ENCODE measurements at places on chromosomes 16 and 17.

DNA sequence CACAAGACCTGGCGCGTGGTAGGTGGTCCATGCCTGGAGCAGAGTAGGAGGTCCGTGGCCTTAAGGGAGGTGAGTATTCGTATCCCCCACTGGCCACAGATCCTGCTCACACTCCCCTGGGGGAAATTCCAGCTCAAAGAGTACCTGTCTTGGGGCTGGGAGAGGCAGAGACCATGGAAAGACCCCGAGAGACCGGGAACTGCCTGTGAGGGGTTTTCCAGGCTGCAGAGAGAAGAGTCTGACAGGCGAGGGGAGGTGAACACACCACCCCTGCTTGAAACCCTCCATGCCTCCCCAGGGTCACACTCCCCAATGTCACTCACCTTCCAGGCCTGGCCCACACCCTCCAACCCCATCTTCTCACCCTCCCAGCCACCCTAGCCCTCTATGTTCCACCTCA is 12.6 kb upstream of the SNN start:
- no peaks in the 10 kb centered on the region for H3K27me3 ChIP-seq
- no peak for DNase-seq
- H3K4me1 ChIP-seq = no peaks in the 10 kb centered on the region
- H3K4me3 ChIP-seq = no peak overlapping the region
- H3K36me3 ChIP-seq = no peaks in the 10 kb centered on the region
- H3K27ac ChIP-seq = no peak overlapping the region

DNA sequence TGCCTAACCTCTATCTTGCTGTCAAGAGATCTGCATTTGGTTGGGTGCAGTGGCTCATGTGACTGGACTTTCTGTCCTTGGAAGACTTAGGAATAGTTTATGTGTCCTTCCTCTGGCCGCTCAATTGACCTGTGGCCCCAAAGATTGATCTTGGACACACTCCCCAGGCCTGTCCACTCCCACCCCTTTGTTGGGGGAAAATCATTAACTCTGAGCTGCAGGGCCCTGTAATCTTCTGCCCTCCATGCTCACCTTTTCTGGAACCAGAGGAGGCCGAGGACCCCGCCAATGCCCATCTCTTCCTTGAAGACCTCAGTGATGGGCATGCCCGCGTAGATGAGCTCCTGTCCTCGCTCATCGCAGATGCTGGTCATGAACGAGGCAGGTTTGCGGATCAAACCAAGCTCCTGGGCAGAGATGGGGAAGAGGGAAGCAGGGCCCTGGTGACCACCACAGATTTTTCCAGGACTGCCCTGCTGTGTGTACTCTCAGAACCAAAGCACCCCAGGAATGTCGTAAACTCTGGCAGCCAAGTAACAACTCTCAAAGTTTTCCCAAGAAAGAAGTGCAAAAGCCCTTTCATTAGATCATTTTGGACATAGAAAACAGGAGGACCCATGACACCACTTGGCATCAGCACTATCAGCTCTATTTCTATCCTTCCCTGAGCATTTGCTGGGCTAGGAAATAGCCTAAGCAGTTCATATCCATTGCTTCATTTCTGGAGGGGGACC is 8.5 kb upstream of the KLHL11 start:
- H3K4me3 ChIP-seq = no peak overlapping the region
- no peaks in the 10 kb centered on the region for H3K4me1 ChIP-seq
- H3K36me3 ChIP-seq = peaks cover 10% of the 10 kb centered on the region
- no peak for DNase-seq
- H3K27me3 ChIP-seq = no peaks in the 10 kb centered on the region
- H3K27ac ChIP-seq = no peak overlapping the region

DNA sequence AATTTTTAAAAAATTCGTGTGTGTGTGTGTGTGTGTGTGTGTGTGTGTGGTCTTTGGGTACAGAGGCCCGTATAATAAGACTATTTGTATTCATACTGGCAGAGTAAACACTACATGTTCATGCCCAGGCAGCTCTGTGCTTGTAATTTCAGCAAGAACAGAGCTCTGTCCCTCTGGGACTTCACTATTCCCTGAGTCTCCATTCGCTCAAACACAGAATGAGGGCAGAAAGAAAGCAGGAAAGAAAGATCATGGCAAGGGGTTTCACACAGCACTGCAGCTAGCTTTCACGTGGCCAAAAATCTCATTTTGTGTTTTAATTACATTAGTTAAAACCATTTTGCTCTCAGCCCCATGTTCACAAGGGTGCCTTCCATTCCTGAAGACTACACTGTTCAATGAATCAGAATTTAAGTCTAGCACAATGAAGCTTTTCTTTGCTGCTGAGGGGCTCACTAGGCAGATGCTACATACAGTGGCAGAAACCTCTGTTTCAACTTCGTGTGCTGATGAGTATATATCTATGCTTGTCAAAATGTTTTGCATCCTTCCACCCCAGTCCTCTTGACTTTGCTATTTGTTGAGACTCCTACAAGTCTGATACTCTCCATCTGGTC is 198.4 kb upstream of the C17orf78 start:
- H3K36me3 ChIP-seq = no peaks in the 10 kb centered on the region
- no peaks in the 10 kb centered on the region for H3K27me3 ChIP-seq
- H3K27ac ChIP-seq = peak overlapping the region; percentile 4
- no peak for DNase-seq
- H3K4me1 ChIP-seq = no peaks in the 10 kb centered on the region
- H3K4me3 ChIP-seq = no peak overlapping the region

- H3K27ac ChIP-seq = no peak overlapping the region
- no peaks in the 10 kb centered on the region for H3K4me1 ChIP-seq
- no peak for DNase-seq
- no peaks in the 10 kb centered on the region for H3K27me3 ChIP-seq
Measured at GRCh38 chr16:86874141-86874540, 295.8 kb downstream of the FOXL1 start.

DNA sequence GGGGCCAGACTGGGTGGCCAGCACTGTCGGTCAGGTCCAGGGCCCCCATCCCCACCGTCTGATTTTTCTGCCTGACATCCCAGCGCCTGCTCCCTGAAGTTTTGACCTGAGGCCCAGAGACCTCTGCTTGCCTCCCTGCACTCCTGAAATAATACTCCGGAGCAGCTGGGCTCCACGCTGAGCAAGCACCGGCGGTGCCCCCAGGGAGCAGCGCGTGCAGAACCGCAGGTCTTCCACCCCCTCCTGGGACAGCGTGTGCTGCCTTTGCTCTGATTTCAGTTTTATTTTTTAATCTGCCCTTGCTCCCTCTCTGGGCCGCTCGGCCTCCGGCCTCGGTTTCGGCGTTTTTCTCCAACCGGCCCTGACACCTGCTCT is 132.4 kb upstream of the GSE1 start:
- H3K4me3 ChIP-seq = no peak overlapping the region
- no peaks in the 10 kb centered on the region for H3K27me3 ChIP-seq
- no peak for DNase-seq
- H3K36me3 ChIP-seq = no peaks in the 10 kb centered on the region
- H3K27ac ChIP-seq = no peak overlapping the region

- H3K27ac ChIP-seq = peak overlapping the region; percentile 62
- no peak for DNase-seq
- H3K36me3 ChIP-seq = no peaks in the 10 kb centered on the region
Measured at GRCh38 chr17:68400404-68400735, 56.9 kb downstream of the WIPI1 start.

DNA sequence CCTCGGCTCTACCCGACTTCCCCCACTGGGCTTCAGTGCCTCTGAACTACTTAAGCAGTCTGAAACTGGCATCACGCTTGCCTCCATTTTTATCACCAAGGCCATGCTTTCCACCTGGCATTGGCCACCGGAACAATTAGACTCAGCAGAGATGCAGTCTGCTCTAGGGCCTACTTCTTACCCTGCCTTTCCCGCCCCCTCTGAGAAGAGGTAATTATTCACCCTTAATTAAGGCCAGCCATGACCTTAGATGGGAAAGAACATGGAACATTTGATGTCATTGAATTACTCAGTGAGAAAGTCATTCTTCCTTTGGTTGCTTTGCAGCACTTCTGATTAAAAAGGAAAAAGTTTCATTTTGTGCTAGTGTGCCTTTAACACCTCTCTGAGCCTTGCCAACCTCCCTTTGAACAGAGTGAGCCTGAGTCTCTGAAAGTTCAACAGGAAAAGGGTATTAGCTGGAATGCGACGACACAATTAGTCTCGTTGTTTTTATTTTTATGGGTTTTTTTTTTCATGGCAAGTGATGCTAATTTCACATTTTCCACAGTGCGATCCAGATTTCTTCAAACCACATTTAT is 60.9 kb upstream of the TNRC6A start:
- no peak for DNase-seq
- no peak overlapping the region for H3K4me3 ChIP-seq
- peak overlapping the region; percentile 73 for H3K27ac ChIP-seq

GRCh38 chr16:83951544-83951943 is 1.5 kb upstream of the OSGIN1 start:
- H3K27me3 ChIP-seq = no peaks in the 10 kb centered on the region
- no peak overlapping the region for H3K27ac ChIP-seq
- no peaks in the 10 kb centered on the region for H3K36me3 ChIP-seq
- no peak for DNase-seq
- H3K4me3 ChIP-seq = no peak overlapping the region
- peaks cover 8% of the 10 kb centered on the region for H3K4me1 ChIP-seq

DNA sequence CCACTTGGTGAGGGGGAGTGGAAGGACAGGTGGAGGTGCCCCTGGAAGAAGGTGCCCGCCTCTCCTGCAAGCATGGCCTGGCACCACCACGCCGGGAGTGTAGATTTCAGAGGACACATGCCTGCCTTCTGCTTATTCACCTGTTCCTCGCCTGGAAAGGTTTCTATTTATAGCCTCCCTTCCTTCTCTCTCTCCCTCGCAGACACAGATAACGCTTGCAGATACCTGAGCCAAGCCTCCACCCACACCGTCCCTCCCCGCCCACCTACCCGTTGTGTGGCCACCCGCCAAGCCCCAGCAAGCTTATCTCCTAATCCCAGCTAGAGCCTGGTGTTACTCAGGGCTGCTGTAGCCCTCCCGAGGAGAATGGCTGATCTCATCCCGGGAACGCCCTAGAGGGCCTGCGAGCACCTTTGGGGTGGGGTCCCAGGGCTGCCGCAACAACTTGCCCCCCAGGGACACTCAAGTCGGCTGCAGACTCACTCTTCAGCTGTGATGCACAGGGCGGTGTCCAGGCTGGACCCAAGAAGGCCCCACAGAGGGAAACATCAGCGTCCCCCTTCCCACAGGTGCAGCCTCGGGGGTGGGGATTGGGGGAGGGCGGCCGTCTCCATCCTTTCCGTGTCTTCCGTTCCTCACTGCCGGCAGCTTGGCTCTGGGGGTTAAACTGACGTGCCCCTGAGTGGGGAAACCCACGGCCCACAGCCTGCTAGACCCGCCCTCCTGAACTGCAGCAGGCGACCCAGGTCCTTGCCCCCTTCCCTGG is 1.9 kb upstream of the SNAI3 start:
- H3K27ac ChIP-seq = no peak overlapping the region
- peaks cover 6% of the 10 kb centered on the region for H3K4me1 ChIP-seq
- no peaks in the 10 kb centered on the region for H3K27me3 ChIP-seq
- no peak overlapping the region for H3K4me3 ChIP-seq
- DNase-seq = no peak
